ENCODE measurements at places on chromosomes 3 and 15.

- no peak for DNase-seq
Measured at GRCh38 chr3:144760831-144761230, 789.2 kb downstream of the DIPK2A start.

DNA sequence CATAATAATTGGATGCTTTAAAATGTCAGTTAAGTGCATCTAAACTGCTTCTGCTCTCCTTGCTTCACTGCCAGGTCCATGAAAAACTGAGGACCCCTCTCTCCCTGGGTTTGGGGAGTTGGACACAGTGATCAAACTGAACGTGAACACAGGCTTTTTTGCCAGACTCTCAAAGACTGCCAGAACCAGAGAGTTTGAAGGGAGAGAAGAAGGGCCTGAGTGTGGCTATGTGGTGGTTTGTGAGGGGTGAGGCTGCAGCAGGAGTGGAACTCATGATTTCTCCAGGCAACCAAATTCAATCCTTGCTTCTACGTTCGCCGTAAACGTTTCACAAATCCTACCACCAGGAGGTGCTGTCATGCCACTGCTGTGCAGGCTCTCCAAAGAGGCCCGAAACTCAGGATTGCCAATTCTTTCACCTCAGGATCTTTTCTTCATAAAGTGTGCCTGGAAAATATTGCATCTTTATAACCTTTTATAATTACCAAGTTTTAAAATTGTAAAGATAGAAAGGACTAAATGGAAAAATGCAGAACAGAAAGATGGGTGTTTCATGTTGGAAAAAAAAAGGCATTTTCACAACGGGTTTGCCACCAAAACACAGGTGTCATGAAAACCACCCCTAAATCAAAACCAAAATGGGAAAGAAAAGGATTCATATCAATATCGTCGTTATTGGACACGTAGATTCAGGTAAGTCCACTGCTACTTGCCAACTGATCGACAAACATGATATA, 19.7 kb downstream of the TM4SF4 start:
- no peak for DNase-seq

DNA sequence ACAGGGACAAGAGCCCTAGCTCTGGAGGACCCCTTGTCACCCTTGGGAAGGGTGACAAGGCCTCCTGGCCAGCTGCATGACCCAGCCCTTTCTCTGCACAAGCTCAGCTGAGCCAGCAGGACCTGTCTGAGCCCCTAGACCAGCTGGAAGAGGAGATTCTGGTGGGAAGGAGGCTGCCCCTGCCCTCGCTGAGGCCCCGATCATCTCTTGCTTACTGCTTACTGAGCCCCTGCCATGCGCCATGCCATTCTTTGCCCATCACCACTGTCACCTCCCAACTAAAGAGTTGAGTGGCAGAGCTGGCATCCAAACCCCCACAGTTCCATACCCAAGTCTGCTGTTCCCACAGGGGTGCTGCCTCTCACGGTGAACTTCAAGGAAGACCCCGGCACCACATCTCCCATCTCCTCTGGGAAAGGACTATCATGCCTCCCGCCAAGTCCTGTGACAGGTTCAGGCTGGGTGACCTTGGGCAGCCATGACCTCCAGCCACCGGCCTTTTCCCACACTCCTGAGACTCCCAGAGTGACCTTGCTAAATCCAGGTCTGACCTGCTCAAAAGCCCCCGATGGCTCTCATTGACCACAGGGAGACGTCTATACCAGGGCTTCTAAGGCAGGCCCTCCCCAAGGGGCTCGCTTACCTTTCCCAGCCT, 34.0 kb downstream of the ACSBG1 start:
- DNase-seq, result no peak

DNA sequence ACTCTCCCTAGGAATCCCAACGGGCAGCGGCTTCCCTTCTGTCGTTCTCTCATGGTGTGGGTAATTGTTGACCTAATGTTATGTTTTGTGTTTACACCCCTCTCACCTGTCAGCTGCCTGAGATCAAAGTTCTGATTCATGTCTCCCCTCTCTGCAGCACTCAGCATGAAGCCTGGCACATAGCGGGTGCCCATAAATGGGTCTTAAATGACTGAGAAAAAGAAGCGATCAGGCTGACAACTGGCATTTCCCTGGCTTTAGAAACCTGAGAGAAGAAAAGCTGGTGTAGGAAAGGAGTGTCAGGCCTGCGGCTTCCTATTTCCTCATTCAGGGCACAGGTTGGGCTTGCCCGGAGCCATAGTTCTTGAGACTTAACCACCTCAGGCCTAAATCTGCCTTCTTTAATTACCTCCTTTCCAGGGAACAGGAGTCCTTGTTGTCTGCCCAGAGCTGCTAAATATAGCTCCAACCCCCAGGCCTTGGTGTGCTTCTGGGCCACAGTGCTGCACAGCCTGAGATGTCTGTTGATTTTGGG, 31.8 kb downstream of the LPP start:
- no peak for DNase-seq

DNA sequence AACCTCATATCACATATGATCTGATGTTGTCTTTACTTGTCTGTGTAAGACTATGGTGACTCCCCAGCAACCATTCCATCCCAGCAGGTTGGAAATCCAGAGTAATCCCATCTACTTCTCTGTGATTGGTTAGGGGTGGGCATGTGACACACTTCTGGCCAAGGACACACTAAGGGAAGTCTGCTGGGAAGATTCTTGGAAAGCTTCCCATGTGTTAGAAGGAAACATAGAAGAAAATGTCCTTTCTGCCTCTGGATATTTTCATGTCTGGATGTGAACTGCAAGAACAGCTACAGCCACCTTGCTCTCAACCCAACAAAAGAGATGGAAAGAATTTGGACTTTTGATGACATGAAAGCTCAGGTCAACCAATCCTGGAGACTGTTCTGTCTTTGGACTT, 2.6 kb upstream of the UBE2Q2 start:
- no peak for DNase-seq

DNA sequence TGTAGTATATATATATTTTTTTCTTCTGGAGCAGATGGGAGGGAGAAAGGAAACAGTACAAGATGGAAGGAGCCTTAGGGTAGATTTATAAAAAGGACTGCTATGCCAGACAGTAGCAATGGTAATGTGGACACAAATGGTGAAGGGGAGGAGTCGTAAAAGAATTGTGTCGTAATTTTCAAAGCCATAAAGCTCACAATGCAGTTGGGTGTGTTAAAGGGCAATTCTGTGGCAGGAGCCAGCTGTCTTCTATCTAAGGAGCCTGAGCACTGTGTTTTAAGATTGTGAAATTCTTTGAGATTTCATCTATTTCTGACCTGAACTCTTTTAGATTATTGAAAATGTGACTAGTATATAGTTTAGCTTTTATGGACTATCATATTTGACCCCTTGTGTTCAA, 58.9 kb downstream of the CNOT10 start:
- DNase-seq, result no peak

DNA sequence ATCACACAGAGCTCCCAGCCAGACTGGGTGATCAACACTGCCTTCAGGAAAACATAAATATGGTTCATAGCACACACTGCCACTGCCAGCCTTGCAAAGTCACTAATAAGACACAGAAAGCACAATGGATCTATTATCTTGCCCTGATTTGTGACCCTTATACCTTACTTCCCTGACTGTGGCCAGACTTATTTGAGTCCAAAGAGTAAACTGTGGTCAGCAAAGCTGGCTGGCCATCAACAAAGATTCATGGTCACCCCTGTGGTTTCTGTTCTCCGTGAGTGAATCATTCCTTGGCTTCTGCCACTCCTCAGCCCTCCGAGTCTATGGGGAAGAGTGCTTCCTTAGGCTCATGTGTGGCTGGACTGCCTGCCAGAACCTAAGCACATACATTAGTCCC, 437.7 kb downstream of the RAP2B start:
- DNase-seq, result no peak

- DNase-seq, result no peak
Measured at GRCh38 chr3:126347543-126348161, 9.6 kb downstream of the KLF15 start.

GRCh38 chr15:58285921-58286278, 145.9 kb upstream of the LIPC start:
- DNase-seq, result no peak

- no peak for DNase-seq
Measured at GRCh38 chr3:76754247-76754646, 285.7 kb upstream of the ROBO2 start.

DNA sequence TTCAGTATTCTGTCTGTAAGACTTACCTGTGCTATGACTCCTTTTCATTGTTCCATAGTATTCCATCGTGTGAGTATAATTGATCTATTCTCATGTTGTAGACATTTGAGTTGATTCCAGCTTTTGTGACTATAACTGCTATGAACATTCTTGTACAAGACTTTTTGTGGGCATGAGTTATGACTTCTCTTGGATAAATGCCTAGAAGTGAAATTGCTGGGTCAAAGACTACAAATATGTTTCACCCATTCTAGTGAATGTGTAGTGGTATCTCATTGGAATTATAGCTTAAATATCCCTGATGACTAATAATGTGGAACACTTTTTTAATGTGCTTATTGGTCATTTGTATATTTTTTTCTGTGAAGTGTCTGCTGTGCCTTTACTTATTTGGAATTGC, 27.6 kb upstream of the NPHP3 start:
- no peak for DNase-seq

DNA sequence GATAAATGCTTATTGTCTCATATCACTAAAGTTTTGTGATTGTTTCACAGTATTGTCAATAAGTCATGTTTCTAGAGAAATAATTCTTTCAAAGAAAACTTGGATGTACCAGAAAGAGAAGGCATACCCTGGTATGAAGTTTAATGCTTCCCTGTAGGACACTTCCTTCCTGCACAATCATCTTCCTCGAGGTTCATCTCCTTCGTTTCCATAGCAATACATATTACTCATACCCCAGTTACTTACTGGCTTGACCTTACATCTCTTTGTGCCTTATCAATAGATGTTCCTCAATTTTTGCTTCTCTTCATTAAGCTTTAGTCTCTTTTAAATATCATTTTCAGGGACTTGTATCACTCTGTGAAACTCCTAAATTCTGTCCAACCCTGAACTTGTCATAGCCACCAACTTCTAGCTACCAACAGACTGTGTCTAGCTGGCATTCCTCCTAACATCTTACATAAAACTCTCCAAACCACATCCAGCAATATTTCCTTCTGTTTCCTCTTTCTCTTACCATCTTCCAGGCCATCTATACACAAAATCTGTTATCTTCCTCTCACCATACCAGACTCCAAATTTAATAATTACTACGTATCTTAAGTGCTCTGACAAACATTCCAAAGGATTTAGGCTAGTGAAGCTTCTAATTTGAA, 134.3 kb downstream of the GADL1 start:
- no peak for DNase-seq

DNA sequence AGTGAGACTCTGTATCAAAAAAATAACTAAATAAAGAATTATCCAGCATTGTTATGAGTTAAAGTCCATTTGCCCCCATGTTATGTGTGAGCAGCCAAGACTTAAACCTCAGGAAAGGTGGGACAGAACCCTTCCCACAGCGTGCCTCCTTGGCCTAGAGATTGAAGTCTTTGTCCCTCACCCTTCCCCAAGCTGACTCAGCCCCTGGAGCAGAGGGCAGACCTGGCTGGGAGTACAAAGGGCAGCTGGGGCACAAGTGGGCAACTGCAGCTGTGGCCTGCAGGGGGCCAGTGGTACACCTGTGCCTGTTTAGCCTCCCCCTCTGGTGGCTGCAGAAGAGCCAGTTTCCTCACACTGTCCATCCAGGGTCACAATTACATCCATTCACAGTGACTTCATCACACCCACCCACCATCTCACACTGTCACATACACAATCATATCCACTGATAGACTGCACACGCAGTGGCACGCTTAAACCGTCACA, 940 bp upstream of the ACY1 start:
- DNase-seq, result no peak

DNA sequence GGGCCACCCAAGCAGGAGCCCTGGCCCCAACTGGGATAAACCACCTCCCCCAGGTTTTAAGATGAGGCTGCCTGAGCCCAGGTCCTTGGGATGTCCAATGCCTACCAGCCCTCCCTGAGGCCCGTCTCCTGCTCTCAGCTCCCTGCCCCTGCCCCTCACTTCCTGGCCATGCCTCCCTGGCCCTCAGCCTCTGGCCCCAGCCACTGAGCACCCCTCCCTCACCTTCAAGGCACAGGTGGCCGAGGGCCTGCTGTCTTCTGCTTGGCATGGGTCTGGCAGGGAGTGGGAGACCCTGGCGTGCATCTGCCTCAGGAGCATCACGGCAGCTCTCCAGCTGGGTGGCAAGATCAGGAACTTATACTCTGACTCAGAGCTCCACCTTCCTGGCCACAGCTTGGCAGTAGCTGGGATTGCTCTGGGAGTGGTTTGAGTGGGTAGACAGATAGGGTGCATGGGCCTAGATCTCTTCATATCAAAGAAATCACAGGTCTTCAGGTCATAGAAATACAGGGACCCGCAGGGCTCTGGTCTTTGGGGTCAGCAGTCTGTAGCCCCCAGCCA, at the start of gene PLA2G4E:
PLA2G4E (minus strand) TSS at position 330 of the 561 bp plus-strand sequence; CDS start at position 318, 12 bp downstream.
- no peak for DNase-seq

DNA sequence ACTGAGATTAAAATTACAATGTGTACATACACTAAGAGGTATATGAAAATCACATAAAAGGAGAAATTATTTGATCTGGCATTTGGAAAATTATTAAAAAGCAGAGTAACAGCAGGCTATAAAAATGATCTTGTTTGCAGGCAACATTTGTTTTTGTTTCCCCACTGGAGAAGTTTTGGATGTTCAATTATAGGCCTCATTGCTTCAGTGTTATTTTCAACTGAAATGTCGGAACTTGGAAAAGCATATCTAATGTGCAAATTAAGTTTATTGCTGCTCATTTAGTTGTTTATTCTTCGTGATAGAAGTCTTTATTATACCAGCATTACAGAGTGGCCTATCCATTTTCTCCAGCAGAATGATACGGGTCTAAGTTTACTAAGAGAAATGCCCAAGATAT, 263.3 kb downstream of the CNTN6 start:
- DNase-seq, result no peak

GRCh38 chr3:185866995-185867394, 42.2 kb upstream of the IGF2BP2 start:
- DNase-seq, result no peak

DNA sequence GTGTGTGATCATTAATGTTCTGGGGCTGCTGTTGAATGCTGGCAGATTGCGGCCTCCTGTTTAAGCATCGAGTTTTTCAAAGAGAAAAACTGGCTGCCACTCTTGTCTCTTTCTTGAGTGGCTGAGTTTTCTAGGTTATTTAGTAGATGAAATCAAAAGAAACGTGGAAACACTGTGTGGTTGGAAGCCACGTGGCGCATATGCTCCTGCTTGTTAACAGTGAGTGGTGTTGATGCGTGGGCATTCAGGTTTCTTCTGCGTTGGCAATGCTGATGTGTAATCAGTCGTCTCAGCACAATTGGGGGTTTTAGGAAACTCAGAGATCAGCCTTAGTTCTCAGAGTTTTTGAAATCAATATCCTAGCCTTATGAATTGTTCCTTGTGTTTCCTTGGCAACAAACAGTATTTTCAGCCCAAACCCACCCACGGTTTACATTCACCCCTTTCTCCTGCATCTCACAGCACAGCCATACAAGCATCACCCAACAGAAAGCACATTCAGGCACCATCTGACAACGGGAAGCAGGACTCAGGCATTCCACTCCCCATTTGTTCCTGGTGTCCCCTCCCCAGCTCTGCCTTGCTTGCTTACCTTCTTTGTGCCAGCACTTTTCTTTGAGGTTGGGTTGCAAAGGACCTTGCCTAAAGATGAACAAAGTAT, 74.7 kb downstream of the SEC22A start:
- DNase-seq, result no peak

GRCh38 chr3:40973141-40973540, 226.2 kb upstream of the CTNNB1 start:
- DNase-seq, result no peak
